ENCODE measurements at places on chromosomes 11 and 22.

GRCh38 chr11:12319461-12319951 lies 57.9 kb upstream of the PARVA start:
- DNase-seq = peak; percentile 17

- no peak for DNase-seq
Measured at GRCh38 chr11:71435278-71435951, 12.8 kb downstream of the DHCR7 start.

DNA sequence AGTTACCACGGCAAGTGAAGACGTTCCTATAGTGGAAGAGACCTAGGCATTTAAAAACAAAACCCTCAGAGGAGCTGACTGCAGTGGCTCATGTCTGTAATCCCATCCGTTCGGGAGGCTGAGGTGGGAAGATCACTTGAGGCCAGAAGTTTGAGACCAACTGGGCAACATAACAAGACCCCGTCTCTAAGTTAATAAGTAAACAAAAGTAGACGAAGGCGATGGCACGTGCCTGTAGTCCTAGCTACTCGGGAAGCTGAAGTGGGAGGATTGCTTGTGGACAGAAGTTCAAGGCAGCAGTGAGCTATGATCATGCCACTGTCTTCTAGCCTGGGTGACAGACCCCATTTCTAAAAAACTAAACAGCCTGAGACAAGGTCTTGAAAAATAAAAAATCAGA lies 3.8 kb upstream of the ADSL start:
- DNase-seq = no peak

DNA sequence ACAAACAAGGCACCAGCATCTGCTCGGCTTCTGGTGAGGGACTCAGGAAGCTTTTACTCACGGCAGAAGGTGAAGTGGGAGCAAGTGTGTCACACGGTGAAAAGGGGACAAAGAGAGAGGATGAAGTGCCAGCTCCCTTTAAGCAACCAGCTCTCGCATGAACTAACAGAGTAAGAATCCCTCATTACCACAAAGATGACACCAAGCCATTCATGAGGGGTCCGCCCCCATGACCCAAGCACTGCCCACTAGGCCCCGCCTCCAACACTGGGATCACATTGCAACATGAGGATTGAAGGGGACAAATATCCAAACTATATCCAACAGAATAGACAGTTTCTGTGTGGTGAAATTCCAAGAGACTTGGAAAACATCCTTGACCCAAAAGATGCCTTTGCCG lies 198.2 kb upstream of the POU2AF2 start:
- DNase-seq = no peak

DNA sequence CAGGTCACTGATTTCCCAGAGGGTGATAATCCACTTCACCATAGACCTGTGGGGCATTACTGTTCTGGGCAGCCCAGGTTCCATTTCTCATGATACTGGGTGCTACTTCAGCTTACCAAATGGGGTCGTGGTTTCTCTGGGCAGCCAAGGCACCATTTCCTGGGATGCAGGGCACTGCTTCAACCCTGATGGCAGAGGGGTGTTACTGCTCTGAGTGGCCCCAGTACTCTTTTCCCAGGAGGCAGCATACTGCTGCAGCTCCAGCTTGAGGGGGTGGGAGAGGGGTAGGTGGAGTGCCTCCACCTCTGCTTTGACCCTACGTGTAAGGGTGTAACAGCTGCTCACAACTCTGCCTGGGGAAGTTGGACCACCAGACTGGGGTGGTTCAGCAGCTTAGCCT lies 51.1 kb downstream of the PRMT3 start:
- no peak for DNase-seq

DNA sequence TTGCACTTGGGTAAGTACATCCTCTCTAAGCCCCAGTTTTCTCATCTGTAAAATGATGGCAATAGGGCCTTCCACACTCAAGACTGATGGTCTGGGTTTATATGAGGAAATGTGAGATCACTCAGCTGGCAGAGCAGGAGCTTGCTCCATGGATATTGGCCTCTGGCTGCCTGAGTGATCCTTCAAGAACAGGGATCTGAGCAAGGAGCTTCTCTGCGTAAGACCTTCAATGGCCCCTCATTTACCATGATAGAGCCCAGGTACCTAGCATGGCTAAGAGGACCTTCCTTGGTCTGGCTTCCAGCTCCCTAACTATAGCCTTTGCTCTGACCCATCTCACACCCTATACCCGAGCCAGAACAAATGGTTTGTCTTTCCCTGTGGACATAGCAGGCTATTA lies 5.5 kb downstream of the ROBO4 start:
- DNase-seq = no peak

DNA sequence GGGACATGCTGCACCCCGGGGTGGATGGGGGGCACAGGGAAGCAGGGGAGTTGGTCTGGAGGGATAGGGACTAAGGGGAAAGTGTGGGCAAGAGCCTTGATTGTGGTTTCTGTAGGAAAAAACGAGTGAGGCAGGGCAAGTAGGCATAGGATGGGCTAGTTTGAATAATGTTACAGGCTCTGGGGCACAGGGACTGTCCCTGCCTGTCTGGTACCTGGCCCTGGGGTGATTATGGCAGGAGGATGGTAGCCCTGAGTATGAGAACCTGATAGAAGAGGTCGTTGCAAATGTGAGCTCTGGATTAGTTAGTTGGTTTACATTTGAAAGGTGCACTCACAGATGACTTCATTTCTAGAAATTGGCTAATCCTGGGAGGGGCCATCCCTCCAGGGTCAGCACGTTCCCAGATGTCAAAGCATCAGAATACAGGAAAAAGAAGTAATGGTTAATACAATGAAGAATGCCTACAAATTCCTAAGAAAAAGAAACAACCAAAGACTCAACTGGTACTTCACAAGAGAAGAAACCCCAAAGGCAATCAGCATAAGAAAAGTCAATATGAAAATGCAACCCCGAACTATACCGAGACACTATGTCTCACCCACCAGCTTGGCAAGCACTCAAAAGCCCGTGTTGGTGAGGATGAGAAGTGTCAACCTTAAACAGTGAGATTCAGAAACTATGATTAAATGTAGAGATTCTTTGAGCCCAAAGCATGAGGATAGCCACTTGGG lies 11.3 kb upstream of the SMIM38 start:
- DNase-seq = no peak

- peak; percentile 85 for DNase-seq
Measured at GRCh38 chr11:10925149-10925926, 67.5 kb upstream of the ZBED5 start.

GRCh38 chr11:8081591-8082250 lies 710 bp downstream of the TUB start:
- DNase-seq = peak; percentile 59

- peak; percentile 52 for DNase-seq
Measured at GRCh38 chr11:121367001-121367843, 74.7 kb downstream of the SC5D start.

GRCh38 chr11:71304491-71304890 lies 52.1 kb upstream of the SHANK2 start:
- DNase-seq = no peak

DNA sequence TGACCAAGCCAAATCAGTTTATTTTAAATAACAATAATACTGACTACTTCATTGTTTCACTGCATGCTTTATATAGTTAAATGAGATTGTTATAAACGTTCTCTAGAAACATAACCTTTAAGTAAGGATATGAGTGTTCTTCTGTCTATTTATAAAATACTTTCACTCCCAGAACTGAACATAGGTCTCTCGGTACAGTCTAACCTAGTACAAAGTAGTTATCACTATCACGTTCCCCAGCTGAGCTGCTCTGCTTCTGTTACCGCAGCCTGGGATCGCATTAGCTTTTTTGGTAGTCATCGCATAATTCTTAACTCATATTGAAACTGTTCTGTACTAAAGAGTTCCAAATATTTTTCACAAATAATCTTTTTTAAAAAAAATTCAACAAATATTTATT lies 143.6 kb downstream of the WNT11 start:
- no peak for DNase-seq
